ENCODE measurements at places on chromosomes 3 and 15.

GRCh38 chr3:16546186-16547010, 32.9 kb upstream of the RFTN1 start:
- DNase-seq = no peak

DNA sequence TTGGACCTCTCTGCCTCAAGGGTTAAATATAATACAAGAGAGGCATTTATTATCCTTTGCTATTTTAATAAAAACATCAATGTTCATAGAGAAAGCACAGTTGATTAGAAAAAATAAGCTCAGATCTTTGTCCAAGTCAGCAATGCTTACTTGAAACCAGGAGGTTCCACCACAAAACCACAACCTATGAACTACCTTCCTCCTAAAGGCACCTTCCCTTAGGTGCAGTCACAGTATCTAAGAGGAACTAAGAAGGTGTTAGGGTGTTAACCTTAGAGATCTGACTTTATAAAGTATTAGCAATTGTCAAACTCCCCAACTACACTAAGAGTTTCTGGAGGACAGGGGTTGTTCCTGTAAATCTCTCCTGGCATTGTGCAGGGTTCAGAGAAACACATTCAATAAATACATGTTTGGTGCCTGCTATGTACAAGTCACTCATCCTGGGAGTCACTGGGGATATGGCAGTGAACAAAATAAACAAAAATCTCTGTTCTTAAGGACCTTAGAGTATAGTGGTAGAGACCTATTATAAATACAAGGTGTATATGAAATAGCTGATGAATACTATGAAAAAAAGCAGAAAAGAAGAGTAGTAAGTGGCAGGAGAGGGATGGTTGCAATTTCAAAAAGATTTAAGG, 208.6 kb downstream of the NFKBIZ start:
- no peak for DNase-seq

DNA sequence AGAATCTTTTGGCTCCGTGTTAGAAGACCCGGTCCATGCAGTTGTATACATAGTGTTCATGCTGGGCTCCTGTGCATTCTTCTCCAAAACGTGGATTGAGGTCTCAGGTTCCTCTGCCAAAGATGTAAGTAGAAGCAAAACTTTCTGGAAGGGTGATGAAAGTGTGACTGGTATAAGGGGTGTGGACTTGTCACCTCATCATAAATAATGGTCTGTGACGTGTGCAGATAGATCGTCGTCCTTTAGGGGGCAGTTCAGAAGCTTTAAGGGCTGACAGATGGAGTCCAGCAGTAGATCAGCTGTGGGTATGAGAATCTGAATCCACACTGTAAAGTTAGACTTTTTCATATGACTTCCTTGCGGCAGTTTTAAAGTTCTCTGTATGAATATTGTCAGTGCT, 15.3 kb downstream of the SEC61A1 start:
- DNase-seq = peak; percentile 35

DNA sequence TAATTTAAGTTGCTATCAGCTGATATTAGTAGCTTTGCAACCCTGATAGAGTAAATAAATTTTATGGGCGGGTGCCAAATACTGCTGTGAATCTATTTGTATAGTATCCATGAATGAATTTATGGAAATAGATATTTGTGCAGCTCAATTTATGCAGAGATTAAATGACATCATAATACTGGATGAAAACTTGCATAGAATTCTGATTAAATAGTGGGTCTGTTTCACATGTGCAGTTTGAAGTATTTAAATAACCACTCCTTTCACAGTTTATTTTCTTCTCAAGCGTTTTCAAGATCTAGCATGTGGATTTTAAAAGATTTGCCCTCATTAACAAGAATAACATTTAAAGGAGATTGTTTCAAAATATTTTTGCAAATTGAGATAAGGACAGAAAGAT, 70.0 kb downstream of the ECT2 start:
- no peak for DNase-seq

DNA sequence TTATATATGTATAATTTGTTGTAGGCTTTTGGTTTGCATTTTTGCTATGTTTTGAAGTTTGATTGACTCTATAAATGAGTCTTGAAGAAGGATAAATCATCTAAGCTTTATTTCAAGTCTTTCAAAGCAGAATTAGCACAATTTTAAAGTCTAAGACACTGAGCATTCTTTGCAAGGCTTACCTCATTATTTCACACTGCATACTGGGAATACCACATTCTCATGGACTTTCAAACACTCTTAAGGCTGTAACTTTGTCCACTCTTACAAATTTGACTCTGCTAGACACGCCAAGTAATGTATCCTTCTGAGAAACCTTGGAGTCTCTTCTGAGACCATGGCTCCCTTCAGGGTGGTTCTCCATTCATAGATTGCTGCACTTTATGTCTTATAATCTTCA, 281.3 kb upstream of the COL8A1 start:
- DNase-seq = peak; percentile 39

DNA sequence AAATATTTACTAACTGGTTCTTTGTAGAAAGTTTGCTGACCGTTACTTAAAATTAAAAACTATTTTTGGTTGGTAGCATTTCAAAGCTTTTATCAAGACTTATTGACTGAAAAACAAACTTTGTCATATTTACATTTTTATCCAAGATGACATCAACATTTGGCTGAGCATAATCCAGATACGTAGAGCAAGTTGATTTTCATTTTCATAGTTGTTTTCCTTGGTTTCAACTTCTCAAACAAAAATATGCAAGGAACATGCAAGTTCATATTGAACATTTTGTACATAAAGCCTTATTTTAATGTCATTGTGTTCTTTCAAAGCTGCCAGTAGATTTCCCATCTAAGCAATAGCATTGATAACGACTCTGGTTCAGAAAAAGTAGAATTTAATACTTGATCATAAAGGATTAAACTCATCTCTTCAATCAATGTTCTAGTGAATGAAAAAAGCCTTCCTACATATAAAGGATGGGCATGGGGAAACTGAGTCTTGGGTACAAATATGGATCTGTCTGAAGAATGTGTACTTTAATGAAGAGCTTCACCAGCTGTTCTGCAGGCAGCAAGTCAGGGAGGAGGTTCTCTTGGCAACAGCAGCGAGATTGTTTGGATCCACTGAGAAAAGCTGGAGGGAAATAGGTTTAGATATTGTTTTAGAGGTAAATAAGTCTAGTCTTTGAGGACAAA, 5.6 kb downstream of the RAB8B start:
- no peak for DNase-seq

- DNase-seq = no peak
Observed at GRCh38 chr3:127409421-127410136, 121.7 kb upstream of the PRR20G start.

- no peak for DNase-seq
Observed at GRCh38 chr3:53702776-53703530, 143.3 kb downstream of the CHDH start.

DNA sequence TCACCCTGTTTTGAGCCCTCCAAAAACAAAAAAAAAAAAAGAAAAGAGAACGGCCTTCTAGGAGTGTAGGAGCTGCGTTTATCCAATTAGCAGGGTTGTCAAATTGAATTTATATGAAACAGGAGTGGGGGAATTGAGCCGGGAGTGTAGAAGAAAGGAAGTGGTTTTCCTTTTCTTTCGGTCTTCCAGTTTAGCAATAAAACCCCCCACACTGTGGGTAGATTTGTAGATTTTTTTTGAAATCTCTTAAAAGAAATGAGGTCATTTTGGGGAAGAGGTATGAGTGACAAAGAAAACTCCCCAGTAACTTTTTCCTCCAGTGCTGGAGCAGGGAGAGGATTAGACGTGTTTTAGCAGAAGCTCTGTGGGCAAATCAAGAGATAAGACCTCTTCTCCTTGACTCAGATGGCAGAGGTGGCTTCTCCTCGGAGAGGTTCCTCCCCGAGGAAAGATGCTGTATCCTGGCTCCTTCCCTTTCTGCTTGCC, 30.8 kb downstream of the BOC start:
- DNase-seq = peak; percentile 74

- peak; percentile 67 for DNase-seq
Observed at GRCh38 chr15:33021806-33022389, 172.6 kb downstream of the FMN1 start.

DNA sequence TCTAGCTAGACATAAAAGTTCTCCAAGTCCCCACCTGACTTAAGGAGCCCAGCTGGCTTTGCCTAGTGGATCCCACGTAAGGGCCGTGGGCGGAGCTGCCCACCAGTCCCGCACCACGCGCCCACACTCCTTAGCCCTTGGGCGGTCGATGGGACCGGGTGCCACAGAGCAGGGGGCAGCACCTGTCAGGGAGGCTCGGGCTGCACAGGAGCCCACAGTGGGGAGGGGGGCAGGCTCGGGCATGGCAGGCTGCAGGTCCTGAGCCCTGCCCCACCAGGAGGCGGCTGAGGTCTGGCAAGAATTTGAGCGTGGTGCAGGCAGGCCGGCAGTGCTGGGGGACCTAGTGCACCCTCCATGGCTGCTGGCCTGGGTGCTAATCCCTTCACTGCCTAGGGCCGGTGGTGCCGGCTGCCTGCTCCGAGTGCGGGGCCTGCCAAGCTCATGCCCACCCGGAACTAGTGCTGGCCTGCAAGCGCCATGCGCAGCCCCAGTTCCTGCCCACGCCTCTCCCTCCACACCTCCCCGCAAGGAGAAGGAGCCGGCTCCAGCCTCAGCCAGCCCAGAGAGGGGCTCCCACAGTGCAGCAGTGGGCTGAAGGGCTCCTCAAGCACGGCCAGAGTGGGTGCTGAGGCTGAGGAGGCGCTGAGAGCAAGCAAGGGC, 78.7 kb downstream of the SLC6A1 start:
- DNase-seq = no peak

DNA sequence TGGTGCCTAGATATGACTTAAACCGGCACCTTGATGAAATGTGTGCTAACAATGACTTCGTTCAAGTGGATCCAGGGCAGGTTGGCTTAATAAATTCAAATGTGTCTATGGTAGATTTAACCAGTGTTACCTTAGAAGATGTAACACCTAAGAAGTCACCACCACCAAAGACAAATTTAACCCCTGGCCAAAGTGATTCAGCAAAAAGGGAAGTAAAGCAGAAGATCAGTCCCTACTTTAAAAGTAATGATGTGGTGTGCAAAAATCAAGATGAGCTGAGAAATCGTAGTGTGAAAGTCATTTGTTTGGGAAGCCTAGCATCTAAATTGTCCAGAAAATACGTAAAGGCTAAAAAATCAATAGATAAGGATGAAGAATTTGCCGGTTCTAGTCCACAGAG, 1.1 kb downstream of the FAN1 start:
- DNase-seq = no peak

- no peak for DNase-seq
Observed at GRCh38 chr3:175065497-175065896, 206.4 kb downstream of the NAALADL2 start.

DNA sequence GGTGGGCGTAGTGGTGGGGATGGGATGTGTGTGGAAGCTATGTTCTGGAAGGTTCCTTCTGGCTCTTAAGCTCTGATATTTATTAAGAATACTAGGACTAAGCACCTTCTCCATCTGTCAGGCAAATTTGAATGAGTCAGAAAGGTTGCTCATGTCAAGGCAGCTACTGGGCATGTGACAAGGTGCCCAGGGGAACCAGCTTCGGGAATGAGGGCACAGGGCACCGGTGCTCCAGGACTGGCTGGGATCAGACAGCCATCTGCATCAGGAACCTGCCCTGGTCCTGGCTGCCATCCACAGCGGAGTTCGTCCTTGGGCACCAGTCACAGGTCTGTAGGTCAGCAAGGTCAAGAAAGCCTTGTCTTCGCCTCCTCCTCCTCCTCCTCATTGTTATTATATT, 32.5 kb downstream of the CA12 start:
- DNase-seq = no peak

- no peak for DNase-seq
Observed at GRCh38 chr3:134956395-134956794, 161.3 kb downstream of the EPHB1 start.

DNA sequence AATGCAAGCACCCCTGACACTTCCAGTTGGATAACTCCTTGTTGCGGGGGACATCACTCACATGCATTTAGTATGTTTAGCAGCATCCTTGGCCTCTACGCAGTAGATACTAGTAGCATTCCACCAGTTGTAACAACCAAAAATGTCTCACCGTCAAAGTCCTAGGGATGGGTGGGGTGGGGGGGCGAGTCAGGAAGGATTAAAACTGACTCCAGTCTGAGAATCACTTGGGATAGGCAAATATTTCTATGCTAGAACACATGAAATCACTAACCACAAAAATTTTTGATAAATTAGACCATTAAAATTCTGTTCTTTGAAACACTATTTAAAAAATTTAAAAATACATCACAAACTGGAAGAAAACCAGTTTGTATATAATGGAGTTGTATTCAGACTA, 18.0 kb downstream of the ICE2 start:
- peak; percentile 77 for DNase-seq

All from fibroblast of skin of scalp (primary cell).